ENCODE measurements at places on chromosomes 5 and 9.

DNA sequence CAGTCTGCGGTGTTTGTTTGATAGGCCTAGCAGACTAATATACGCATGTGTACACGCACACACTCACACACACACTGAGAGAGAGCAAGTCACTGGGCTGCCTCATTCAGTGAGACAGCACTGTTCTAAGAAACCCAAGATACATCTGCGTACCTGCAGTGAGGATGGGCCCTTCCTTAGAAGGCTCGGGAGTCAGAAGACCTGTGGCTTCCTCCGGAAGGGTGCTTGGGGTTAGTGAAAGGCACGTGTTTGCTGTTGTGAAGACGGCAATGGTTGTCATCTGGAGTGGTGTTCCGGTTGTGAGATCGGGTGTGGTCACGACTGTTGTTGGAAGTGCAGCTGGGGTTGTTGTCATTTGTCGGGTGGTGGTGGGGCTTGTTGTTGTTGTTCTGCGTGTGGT is 11.7 kb downstream of the TIMD4 start:
- DNase-seq = no peak

DNA sequence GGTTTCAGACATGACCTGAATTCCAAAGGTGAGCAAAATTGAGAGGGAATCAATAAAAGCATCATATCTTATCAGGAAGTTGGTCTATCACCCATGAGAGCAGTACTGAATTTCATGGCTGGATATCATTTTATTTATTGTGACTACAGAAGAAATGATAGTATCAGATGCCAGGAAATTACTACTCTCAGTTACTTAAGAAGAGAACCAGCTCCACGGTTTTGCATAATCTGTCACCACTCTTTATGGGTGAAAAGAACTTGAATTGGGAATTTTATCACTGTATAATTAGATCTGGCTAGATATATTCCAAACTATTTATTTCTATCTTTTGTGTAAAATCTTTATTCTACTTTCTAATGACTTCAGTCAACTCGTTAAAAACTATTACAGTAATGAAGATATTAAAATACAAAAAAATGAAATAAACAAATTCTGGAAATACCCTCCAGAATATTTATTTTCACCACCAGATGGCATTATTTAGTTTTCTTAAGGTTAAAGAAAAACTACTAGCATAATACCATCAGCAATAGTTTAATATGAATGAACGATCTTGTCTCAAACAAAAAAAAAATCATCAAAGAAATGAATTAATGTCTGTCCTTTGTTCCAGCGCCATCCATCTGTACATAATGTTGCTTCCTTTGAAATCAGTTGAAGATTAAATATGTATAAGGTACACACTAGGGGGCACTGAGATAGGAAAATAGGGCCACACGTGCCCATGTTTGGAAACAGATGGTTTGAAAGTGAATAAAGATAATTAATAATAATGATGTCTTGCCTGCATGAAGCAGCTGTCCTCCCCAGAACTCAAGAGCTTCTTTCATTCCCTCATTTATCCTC is 84.7 kb upstream of the SLCO6A1 start:
- DNase-seq = no peak

DNA sequence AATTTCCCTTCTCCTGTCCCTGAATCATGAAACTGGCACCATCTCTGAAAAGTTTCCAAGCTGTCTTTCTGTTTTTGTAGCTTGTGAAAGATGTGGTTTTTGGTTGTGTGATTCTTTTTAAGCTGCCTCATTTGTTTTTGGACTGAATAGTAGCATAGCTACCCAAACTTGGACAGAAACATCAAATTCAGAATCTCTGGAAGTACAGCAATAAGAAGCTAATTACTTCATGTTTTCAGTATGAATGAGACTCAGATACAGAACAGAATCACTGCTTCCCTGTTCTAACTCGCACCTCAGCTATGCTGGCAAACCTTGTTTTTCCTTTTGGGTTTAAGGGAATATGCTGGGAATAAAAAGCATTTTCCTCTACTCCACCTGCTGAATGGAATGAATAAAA is 101.0 kb downstream of the FGF1 start:
- DNase-seq = no peak

GRCh38 chr5:150270541-150271295 is 18.9 kb downstream of the CAMK2A start:
- DNase-seq = no peak

DNA sequence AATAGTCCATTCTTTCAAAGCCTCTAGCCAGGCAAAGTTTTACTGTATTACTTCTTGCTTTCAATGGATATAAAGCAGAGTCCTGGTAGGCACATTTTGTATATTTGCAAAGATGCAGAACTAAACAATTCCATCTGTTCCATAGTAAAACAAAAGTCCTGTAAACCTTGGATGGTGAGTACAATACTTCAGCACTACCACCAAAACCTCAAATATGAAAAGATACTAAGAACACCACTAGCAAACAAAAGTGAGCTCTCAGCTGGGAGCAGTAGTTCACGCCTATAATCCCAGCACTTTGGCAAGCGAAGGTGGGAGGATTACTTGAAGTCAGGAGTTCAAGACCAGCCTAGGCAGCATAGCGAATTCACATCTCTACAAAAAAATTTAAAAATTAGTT is 195.0 kb downstream of the MSX2 start:
- no peak for DNase-seq
